Fibroblast of lung (primary cell): ENCODE measurements at places on chromosomes 12 and 14. TPM values are rescaled to one million over a fixed set of nuclear protein-coding genes. Genes with fewer than 3 reads are reported as not detected.

DNA sequence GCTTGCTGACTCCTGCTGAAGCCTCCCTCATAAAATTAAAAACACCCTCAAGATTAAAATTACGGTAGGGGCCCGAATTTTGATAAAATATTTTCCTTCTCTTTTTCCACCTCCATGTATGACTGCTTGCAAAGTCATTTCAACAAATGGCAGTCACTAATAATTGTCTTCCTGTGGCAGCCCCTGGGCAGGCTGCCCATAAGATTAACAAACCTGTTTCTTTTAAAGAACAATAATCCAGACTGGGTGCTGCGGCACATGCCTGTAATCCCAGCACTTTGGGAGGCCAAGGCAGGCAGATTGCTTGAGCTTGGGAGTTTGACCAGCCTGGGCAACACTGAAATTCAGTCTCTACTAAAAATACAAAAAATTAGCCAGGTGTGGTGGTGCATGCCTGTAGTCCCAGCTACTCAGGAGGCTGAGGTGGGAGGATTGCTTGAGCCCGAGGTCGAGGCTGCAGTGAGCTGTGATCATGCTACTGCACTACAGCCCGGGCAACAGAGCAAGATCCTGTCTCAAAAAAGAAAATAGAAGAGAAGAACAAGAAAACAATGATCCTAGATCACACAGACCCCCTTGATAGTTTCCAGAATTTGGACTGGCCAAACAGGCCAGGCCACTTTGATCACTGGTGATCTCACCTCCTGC lies 8.7 kb downstream of the SAV1 start:
- DNase-seq = no peak

IAPP gene
- total RNA-seq = not detected in 2 replicates

INSM2 gene
- not detected in 2 replicates for total RNA-seq

DNA sequence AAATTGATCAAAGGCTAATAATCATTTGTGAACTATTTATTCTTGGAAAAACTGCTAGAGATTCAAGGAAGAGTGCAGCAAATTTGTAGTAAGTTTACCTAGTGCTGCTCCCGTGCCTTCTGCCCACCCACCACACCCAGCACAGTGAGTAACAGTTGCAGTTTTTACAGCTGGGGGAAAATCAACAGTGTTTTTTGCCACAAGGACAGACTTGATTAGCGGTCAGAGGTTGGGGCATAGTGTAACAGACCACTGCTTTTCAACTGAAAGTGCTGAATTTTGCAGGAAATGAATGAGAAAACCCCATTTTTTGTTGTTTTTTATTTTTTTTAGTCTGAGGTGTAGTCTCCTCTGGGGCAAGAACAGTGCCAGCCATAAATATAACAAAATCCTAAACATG lies 7.5 kb upstream of the KLRK1 start:
- no peak for DNase-seq

DNA sequence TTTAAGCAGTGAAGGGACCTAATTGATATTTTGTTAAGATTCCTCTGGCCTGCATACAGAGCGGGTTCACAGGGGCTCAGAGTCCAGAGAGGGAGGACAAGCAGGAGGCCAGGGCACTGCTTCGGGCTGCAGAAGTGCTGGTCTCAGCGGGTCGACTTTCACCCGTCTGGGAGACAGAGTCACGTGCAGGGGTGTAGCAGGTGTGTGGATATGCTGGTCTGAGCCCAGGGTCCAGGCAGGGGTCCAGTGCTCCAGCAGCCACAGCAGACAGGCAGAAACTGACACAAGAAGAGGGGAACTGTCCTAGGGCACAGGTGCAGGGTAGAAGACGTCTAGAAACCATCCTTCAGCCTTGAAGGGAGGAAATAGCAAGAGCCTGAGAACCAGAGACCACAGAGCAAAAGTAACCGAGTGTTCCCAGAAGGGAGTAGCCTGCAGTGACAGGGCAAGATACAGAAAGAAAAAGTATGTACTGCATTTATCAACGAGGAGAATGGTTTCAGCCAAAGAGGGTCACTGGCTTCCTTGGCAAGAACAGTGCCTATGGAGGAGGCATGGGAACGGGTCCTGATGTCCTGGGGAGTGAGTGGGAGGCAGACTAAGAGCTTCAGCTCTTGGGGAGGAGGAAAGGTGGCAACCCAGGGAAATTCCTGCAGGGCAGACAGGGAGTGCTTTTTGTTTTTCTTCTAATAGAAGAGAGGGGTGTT lies 28.7 kb downstream of the FBXO21 start:
- DNase-seq = no peak

ANO2 gene
- total RNA-seq = 0.17 TPM in 1 of 2 replicates, not detected in the other

PPM1H gene
- 0.51 and 3.1 TPM in 2 replicates for total RNA-seq

GRCh38 chr12:43407816-43408645 lies 144.0 kb downstream of the ADAMTS20 start:
- peak; percentile 5 for DNase-seq

DNA sequence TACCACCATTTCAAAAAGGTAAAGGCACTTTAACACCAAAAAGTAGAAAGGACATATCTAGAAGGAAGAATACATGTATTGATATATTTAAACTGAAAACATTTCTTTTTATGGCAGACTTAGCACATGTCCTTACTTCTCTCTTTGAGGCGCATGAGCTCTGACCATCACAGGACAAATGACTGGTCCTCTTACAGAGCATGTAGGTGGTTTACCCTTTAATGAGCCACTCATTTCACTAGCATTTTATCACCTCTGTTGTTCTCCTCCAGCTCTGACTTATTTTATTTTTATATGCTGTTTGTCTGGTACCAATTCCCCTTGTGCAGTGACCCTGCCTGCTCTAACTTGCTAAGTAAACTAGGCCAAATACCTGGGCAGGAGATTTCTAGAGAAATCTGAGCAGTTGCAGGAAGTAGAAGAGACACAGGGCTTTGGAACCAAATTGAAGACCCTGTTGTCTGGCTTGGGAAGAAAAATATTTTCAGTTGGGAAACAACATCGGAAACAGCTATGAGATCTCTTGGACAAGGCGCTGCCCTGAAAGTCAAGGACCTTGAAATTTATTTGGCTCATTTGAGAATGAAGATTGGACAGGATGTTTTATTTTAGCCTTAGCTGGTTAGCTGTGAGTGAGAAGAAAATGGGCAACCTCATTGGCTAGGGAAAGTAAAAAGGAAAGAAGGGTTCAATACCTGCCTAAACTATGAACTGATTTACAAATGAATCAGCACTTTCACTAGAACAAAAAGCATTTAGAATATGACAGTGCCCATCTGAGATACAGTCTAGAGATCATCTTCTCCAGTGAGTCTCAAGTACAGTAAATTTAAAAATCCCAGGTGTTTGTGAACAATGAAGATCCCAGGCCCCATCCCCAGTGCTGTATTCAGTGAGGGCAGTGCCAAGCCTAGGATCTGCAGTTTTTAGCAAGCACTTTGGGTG lies 374.4 kb downstream of the ZFP36L1 start:
- no peak for DNase-seq

DNA sequence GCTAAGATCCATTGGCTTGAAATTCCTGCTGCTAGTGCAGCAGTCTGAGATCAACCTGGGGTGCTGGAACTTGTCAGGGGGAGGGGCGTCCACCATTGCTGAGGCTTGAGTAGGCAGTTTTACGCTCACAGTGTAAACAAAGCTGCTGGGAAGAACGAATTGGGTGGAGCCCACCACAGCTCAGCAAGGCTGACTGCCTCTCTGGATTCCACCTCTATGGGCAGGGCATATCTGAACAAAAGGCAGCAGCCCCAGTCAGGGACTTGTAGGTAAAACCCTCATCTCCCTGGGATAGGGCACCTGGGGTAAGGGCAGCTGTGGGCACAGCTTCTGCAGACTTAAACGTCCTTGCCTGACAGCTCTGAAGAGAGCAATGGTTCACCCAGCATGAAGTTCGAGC lies 191.7 kb downstream of the ALG10B start:
- DNase-seq = no peak

SERPINA3 gene
- total RNA-seq = 0.50 and 7.2 TPM in 2 replicates

- DNase-seq = no peak
Observed at GRCh38 chr12:8909752-8910151, 4.6 kb upstream of the PHC1 start.

- DNase-seq = no peak
Observed at GRCh38 chr12:3035815-3036702, 41.1 kb upstream of the TSPAN9 start.

DNA sequence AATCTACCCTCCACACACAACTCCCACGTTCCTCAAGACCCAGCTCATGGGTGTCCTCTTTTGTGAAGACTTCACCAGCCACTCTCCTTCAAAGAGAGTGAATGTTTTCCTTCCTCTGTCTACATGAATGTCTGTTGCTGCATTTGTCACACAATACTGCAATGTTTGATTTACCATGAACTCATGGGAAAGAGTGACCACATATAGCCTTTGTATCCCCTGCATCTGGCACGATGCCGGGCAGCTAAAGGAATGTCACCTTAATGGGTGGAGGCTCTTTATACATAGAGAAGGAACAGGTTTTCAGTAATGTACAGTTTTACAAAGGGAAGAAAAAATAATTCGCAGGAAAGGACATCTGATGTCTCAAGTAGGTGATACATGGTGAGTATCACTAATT lies 12.1 kb upstream of the BCDIN3D start:
- DNase-seq = no peak

AMDHD1 gene
- under 0.01 and 0.33 TPM in 2 replicates for total RNA-seq

DNA sequence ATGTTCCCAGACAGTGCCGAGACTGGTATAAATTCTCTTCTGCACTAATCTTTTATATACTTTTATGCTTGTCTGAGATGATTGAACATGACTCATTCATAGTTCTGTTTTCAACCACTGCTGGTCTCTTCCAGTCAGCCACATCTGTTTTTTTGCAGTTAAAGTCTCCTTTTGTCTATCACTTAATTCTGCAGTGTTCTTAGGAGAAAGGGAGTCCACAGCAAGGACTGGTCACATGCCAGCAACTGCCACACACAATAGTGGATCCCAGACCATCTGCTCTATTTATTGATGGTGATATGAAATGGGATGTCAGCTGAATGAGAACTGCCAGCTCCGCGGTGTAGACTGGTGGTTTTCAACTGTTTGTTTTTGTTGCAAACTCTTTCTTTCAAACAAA lies 379.8 kb downstream of the MED13L start:
- DNase-seq = peak; percentile 18

DNA sequence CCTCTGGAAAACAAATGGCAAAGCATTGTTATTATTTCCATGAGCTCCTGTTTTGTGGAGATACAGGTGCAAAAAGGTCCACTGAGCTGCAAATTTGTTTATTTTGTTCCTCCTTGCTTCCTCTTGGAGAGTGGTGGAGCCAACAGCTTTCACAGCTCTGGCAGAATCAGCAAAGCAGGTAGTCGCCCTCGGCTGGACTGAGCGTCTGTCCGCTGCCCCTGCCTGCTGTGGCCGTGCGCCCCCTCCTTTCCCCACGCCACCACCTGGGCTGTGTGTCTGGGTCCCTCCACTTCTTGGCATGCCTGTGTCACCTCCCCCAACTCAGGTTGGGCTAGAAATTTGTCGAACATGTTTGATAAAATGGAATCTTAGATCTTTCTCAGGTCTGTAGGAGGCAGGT lies 188.2 kb downstream of the TSPAN9 start:
- no peak for DNase-seq

DNA sequence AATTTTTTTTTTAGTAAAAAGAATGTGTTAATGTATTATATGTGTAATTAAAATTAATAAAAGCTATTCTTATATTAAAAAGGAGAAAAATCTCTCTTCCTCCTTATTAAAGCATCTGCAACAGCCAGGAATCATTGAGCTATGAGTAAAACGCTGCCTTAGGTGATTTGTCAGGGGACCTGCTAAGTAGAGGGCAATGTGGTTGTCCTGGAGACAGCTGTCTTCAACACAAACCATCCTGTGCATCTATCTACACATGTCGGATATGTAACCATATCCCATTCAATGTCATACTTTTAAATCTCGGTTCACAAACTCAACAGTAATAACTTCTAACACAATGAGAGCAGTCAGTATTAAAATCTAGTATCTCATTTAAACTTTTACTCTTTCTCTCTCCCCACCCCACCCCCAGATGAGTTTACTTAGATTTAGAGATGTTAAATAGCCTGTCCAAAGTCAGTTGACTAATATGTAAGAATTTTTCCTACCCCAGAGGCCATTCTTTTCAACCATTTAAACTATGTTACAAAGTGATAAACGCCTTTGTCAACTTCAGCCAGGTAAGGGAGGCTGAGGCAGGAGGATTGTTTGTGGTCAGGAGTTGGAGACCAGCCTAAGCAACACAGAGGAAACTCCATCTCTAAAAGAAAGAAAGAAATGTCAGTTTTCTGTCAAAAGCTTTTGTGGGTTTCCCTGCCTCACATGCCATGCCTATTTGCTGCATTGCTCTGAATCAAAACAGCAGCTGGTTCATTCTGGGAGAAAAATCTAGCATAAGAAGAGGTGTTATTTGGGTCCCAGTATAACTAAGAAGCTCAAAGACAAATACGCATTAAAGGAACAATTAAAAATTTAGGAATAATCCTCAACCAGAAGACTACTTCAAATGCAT lies 413.7 kb upstream of the CCDC196 start:
- DNase-seq = no peak

- DNase-seq = no peak
Observed at GRCh38 chr12:39062266-39062996, 157.0 kb upstream of the CPNE8 start.

DNA sequence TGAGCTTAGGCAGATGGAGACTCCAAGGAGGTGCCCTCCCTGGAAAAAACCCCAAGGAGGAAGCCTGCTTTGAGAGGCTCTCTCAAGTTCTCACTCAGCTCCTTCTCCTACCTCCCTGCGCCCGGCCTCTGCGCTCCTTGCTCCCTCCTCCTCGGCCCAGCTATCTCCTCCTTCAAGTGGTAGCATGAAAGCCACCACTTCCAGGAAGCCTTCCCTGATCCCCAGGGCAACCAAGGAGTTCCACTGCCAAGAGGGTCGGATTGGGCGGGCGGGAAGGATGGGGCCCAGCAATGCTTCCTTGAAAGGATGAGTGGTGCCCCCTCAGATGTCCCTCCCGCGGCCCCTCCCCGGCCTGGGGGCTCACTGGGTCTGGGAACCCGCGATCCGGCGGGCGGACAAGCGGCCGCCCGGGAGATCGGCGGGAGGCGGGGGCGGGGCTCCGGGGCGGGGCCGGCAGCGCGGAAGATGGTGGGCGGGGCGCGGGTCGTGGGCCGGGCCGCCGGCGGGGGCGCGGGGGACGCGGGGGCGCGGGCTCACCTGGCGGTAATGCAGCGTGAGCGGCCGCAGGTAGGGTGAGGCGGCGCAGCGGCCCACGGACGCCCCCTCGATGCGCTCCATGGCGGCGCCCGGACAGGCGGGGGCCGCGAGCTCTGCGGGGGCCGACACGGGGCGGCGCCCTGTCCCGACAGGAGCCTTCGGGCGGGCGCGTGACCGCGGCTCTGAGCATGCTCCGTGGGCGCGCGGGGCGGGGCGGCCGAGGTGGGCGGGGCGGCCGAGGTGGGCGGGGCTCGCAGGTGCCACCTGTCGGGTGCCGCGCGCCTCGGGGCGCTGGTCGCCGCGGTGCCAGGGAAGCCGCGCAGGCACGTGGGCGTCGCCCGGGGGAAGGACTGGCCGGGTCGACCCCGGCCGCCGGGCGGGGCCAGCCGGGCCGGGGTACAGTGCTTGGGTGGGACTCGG lies at the start of gene NUDT14:
TSS of gene NUDT14 (minus strand) at position 721 of the 957 bp plus-strand sequence. CDS start at position 618, 103 bp downstream.
- peak; percentile 34 for DNase-seq

DNA sequence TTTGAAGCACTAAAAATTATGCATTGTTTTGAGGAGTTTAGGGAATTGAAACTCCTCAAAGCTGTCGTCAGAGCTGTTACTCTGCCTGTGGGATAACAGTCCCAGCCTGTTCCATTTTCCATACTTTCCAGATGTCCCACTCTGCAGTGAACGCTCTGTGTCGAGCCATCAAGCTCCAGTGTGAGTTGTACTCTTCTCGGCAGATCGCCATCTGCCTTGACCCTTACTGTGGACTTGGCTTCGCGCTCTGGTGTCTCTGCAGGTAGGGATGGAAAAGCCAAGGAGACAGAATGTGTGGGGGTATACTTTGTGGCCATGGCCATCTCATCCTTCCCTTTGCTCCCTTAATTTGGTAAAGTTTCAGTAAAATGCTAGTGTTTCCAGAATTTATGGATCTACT lies 35.5 kb upstream of the ATF1 start:
- no peak for DNase-seq

- DNase-seq = no peak
Observed at GRCh38 chr12:41459906-41460214, 271.7 kb downstream of the PDZRN4 start.
